Suprapubic skin (tissue), 4 donors: ENCODE measurements at places on chromosomes 7 and 10.
A peak's percentile ranks its signal among the peaks of the same experiment; 100 is the strongest.

DNA sequence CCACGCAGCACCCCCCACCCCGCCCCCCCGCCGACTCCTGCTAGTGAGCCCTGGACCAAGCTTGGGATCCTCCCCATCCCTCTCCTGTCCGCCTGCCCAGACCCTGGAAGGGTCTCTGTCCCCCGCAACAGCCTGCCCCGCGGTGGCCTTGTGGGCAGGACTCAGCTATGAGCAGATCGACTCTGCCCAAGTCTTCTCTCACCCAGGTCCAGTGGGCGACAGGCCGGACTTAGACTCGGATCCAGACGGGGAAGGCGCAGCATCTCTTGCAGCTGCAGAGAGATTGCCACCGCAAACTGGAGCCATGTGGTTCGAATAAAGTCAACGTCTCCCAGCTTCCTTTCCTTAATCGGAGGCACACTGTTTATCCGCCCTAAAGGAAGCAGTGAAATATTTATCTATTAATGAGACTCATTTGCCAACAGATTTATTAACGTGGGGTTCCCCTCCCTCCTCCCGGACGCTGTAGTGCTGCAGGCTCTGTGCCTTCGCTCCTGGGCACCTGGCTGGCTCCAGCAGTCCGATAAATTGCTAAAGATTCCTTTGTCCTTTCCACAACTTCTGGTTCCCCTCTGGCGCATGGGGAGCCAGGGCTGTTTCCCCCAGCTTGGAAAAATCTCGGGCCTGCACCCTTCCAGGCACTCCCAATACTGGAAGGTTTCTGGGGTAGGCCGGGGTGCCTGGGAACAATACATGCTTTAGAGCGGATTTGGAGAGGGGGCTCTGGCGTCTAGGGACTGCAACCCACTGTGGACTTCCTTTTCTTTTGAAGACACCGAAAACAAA, 634 bp upstream of the HOXA7 start:
- DNase-seq, result peak; percentile 71

GRCh38 chr10:124174673-124175645, 81.6 kb upstream of the CHST15 start:
- no peak for DNase-seq

DNA sequence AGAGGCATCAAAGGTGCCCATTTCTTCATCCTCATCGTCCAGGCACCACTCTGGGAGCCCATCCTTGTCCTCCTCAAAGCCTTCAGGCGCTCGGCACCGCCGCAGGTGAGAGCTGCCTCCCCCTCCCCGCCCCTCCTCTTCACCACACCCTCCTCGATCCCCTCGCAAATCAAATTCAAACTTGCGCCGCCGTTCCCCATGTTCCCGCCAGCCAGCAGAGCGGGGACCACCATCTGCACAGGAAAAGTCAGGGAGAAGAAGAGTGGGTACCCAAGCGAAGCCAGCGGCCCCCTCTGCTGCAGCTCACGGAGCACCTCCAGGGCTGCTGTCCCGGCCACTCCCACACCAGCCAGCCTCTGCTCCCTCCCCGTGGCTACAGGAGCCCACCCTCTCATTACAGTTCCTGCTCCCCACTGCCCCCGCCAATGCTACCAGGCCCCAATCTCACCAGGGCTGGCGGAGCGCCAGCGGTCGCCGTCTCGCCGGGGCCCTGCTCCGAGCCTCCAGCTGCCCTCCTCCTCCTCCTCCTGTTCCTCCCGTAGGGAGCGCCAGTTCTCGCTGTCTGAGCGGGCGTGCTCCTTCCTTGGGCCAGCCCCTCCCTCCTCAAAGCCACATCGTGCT, 7.7 kb downstream of the GIGYF1 start:
- DNase-seq, result no peak

DNA sequence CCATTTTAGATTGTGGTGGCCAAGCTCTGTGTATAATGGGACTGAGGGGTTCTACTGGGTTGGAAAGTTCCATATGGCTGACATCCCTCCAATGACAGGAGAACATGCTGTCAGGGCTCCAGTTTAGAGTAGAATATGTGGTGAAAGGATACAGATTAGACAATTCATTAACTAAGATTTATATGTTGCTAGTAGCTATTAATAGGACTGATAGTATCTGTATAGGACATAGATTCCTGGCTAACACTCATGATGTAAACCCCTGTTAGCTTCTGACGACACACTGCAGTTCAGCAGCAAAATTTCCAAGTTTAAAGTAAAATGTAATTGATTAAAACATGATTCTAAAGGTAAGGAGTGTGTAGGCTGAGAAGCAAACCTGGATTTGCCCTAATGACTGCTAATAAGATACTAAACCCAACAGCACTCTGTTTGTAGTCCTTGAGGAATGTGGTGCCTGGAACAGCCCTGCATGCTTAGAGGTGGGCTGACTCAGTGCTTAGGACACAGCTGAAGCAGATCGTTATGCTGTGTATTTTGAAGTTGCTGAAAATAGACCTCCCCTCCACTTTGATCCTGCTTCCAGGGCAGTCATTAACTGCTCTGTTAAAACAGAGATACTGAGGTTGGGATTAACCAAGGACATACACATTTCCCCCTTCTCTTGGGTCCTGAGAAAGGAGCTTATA, 1129.6 kb downstream of the SORCS3 start:
- DNase-seq, result no peak

- DNase-seq, result no peak
Measured at GRCh38 chr7:79050603-79051002, 402.9 kb downstream of the MAGI2 start.

DNA sequence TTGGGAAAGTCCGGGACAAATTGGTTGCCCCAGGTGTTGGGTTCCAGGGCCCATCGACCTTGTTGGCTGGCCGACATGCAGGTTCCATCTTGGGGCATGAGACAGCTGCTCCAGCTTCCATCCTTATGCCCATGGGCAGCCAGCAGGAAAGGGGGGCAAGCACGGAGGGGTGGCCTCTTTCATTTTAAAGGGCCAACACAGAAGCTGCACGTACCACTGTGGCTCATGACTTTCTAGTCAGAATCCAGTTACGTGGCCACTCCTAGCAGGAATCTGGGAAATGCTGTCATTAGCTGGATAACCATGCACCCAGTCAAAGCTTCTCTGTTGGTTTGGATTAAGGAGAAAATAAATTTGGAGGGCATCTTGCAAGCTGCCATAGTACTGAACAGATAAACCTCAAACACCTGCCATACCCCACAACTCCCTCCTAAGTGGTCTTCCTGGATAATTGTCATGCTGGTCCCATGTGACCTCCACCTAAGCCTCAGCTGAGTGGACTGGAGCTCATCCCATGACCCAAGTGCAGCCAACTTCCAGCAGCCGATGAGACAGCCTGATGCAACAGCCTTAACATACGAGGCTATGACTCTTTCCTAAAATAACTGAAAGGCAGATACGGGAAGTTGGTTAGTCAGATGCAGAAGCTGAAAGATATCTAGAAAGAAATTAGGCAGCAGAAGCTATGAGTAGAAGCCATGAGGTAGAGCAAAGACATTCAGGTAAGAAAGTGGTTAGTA, 21.4 kb upstream of the GSDME start:
- DNase-seq, result peak; percentile 78

GRCh38 chr10:96043893-96044715, 721 bp downstream of the CCNJ start:
- peak; percentile 80 for DNase-seq

GRCh38 chr10:69653561-69653960, 23.5 kb downstream of the FAM241B start:
- no peak for DNase-seq

GRCh38 chr7:21844742-21845141, 101.0 kb downstream of the CDCA7L start:
- DNase-seq, result no peak

DNA sequence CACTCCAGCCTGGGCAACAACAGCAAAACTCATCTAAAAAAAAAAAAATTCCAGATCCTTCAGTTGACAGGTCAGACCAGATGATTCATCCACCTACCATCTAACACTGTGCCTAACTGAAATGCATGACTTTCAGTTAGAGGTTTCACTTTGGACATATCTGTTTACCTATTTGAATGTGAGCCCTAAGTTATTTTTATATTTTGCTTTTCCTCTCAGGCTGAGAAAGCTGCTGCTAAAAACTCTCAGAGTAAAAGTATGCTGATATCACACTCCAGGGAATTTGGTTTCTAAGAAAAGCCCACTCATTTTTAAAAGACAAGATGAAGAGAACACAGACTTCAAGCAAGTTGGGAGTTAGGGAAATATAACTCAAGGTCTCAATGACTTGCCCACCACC, 126.0 kb downstream of the SGMS1 start:
- DNase-seq, result no peak

GRCh38 chr10:14751921-14752320, 22.8 kb downstream of the FAM107B start:
- no peak for DNase-seq

- no peak for DNase-seq
Measured at GRCh38 chr10:82827901-82828300, 952.9 kb downstream of the NRG3 start.

- no peak for DNase-seq
Measured at GRCh38 chr7:158740013-158740656, 35.5 kb upstream of the NCAPG2 start.

DNA sequence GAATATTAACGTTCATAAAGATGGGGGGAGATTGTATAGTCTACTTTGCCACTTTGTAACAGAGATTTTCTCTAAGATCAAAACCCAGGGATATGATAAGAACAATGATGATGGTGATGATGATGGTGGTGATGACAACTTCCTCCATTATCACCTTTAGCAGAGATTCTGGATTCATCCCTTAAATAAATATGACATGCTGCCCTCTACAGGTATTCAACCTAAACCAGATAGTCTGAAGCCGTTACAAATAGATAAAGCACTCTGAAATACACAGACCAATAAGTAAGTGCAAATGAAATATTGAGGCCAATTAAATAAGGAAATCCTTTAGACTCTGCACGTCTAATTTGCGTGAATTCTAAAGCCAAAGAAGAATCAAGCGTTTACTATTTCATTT, 211.5 kb downstream of the CREB5 start:
- DNase-seq, result no peak

- DNase-seq, result no peak
Measured at GRCh38 chr7:79398138-79398749, 55.2 kb downstream of the MAGI2 start.

GRCh38 chr10:129887986-129888783, 75.9 kb downstream of the EBF3 start:
- DNase-seq, result no peak

- no peak for DNase-seq
Measured at GRCh38 chr10:48251525-48252353, 22.8 kb downstream of the FRMPD2 start.

DNA sequence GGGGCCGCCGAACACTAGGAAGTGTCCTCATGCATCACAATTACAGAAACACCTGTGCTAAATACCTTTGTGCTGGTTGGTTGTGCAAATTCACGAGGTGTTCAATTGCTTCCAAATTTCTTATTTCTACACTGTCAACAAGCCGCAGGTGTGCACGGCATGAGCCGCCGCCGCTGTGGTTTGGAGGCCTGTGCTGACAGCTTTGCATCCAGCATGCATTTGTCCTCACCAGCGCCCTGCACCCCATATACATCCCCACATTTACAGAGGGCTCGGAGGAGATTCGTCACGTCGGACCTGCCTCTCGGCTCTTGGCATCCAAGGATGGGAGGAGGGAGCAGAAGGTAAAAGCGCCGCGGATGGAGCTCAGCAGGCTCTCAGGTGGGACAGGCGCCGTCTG, 305.3 kb upstream of the MKI67 start:
- DNase-seq, result no peak

DNA sequence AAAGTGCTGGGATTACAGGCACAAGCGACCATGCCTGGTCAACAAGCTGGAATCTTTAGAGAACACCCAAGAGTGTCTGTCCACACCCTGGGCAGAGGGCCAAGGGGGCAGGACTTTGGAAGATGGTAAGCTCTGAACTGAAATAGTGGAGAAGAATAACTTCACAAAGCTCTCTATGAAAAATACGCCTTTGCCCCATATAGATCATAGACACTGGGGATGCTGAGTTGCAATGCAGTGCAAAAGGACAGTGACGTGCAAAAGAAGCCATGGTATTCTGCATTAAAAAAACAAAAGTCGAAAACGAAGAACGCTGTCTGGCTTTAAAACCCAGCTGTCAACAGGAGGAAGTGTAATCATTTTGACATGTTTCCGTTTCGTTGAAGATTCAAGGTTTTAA, 353.6 kb downstream of the CALN1 start:
- no peak for DNase-seq

- no peak for DNase-seq
Measured at GRCh38 chr10:29541422-29542210, 93.2 kb downstream of the SVIL start.

- peak; percentile 34 for DNase-seq
Measured at GRCh38 chr10:110513949-110514348, 16.2 kb downstream of the DUSP5 start.

DNA sequence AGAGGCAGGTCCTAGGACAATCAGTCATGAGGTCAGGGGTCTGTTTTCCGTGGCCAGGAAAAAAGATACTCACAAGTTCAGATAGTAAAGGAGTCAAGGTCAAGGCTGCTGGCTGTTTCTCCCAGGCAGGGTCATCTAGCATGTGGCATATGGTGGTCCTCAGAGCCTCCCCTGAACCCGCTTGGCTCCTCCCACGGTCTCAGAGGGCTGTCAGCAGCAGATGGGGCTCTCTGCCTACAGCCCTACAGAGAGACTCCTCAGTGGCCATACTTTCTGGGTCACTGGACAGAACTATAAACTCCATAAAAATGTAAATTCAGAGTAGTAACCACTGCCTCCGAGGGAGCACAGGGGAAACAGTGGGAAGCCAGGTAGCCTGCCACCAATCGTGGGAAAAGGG, 11.3 kb upstream of the DRGX start:
- no peak for DNase-seq

DNA sequence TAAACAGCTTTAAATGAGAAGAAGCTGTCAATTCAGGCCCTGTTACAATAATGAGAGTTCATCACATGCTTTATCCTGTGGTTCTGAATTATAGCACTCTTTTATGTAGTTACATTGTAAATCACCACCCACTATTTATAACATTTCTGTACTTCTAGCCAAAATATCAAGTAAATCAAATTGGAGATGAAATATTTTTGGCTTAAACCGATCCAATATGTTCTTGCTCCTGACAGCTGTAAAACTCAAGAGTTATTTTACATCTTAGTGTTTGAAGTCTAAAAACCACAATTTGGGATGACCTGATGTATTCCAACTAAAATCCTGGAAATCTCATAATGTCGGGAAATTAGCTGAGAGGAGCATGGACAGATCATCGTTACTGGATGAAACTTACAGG, 371.2 kb upstream of the LRRN3 start:
- DNase-seq, result no peak

DNA sequence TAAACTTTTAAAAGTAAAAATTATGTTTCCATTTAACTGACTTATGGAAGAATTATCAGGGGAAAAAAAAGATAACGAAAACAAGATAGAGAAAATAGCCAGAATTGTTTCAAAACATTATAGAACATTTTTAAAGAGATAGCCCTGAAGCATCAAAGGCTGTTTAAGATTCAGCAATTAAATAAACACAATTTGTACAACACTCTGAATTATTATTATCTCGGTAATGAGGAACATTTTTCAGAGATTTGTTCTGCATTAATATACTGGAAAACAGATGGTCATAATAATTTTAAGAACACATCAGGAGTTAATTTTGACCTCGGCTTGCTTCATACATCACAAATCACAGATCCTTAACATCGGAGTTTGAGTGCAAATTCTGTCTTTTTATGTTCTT, 643.8 kb downstream of the SORCS1 start:
- no peak for DNase-seq

GRCh38 chr7:119320316-119320715, 952.7 kb upstream of the KCND2 start:
- no peak for DNase-seq

- peak; percentile 70 for DNase-seq
Measured at GRCh38 chr10:49662169-49662830, 17.2 kb upstream of the C10orf53 start.

GRCh38 chr7:28738412-28738811, 219.7 kb downstream of the TRIL start:
- DNase-seq, result no peak

GRCh38 chr10:45495438-45496152, 121.6 kb downstream of the ALOX5 start:
- no peak for DNase-seq
